Naive thymus-derived CD8-positive, alpha-beta T cell (primary cell): ENCODE measurements at places on chromosomes 12 and 14.

DNA sequence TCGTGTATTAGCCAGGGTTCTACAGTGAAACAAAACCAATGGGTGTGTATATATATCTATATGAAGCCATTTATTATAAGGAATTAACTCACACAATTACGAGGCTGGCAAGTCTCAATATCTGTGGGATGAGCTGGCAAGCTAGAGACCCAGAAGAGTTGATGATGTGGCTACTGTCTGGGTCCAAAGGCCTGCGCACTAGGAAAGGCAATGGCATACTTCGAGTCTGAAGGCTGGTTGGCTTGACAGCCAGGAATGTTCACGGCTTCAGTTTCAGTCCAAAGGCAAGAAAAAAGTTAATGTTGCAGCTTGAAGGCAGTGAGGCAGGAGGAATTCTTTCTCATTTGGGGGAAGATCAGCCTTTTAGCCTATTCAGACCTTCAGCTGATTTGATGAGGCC, 893.3 kb upstream of the LRFN5 start:
- no peak for DNase-seq

- DNase-seq, result no peak
These were observed 103.3 kb downstream of the INSM2 start for GRCh38 chr14:35637269-35637668.

DNA sequence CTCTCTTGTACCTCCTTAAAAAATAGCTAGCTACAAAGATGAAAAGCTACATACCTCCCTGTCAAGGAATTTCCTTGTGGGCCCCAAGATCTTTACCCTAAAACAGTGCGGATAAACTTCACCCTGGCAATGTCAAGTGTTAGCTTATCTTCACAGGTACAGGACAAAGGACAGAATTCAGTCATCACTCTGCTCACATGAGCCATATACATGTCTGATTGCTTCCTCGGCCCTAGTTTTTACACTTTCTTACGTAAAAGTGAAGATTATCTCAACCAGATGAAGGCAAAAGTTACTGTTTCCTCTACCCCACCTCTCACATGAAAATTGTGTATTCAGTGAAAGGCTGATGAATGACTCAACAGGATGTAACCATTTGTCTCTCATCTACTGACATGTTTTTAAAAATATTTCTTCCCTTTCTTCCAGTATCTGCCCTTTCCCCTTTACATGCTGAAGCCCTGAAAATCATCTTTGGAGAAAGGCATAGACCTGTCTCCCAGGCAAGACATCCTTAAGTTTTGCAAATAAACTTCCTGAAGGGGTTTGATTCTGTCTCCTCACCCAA, 890.1 kb downstream of the GALC start:
- DNase-seq, result no peak

- DNase-seq, result no peak
These were observed 732.5 kb downstream of the GALC start for GRCh38 chr14:87260460-87260859.

DNA sequence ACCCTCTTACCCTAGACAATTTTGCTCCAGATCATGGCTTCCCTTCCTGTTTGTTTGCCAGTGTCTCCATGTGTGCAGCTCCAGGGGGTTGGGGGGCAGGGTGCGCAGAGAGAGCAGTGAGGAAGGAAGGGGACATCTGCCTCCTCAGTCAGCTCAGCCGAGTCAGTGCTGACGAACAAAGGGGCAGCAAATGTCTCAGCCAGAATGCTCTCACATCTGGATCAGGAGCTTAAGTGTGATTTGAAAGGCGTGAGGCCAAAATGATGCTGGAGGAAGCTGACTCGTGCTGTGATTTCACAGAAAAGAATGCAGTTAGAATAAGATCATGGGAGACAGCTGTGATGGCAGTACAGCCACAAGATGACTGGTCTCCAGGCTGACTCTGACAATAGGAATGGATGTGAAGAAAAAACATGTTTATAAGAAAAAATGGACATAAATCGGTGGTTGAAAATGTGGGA, 27.1 kb upstream of the CDK17 start:
- DNase-seq, result no peak

GRCh38 chr14:75871181-75871880, 110.5 kb downstream of the TGFB3 start:
- DNase-seq, result no peak

GRCh38 chr12:124422142-124422569, 127.3 kb downstream of the RFLNA start:
- DNase-seq, result no peak

DNA sequence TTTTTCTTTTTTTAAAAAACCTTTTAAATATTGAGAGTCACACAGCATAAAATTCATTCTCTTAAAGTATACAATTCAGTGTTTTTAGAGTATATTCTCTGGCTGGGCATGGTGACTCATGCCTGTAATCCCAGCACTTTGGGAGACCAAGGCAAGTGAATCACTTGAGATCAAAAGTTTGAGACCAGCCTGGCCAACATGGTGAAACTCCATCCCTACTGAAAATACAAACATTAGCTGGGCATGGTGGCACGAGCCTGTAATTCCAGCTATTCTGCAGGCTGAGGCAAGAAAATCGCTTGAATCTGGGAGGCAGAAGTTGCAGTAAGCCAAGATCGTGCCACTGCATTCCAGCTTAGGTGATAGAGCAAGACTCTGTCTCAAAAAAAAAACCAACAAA, 68.4 kb upstream of the BCAT1 start:
- DNase-seq, result no peak

DNA sequence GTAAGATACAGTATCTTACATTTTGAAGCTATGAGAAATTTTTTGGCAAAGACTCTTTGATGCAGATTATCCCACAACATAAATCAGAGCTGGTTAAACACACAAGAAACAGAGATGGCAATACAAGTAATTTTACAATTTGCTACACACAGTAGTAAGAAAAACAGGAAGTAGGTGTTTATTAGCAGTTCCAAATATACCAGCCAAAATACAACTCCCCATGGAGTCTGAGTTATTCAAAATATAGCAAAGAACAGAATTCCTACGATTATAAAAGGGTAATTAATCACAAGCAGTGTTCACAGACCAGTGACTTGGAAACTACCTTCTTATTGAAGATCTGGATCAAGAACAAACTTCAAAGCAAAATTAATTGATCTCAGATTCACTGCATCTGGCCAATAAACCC, 83.9 kb downstream of the BMP4 start:
- DNase-seq, result no peak

DNA sequence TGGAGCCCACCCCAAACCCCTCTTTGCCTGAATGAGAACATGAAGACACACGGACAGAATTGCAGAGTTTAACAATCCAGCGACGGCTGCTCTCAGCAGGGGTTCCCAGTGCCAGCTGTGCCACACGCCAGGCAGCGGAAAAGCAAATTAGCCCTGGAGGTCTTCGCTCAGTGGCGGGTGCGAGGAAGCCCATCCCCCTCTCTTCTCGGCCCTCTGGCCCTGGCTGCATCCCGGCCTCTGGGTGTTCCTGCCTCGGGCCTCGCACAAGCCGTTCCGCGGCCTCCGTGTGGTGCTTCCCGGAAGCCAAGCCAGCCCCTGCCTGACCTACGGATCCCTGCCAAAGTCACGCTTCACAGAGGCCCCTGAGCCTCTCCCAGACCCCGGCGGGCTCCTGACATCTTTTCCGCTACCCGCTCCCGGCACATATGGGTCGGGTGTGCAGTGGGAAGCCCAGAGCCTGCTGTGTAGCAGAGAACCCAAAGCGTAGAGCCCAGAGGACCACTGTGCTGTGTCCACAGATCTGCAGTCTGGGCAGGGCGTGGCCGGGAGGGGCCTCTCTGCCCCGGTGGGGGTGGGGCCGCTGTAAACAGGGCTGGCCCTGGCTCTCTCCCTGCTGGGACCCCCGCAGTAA, 70.7 kb upstream of the GALNT9 start:
- no peak for DNase-seq

GRCh38 chr12:116916714-116917114, 6.0 kb downstream of the FBXW8 start:
- DNase-seq, result peak; percentile 30
